ENCODE measurements at places on chromosomes 3 and 15.

- DNase-seq, result no peak
These were observed 47.1 kb downstream of the OIP5 start for GRCh38 chr15:41285285-41285684.

DNA sequence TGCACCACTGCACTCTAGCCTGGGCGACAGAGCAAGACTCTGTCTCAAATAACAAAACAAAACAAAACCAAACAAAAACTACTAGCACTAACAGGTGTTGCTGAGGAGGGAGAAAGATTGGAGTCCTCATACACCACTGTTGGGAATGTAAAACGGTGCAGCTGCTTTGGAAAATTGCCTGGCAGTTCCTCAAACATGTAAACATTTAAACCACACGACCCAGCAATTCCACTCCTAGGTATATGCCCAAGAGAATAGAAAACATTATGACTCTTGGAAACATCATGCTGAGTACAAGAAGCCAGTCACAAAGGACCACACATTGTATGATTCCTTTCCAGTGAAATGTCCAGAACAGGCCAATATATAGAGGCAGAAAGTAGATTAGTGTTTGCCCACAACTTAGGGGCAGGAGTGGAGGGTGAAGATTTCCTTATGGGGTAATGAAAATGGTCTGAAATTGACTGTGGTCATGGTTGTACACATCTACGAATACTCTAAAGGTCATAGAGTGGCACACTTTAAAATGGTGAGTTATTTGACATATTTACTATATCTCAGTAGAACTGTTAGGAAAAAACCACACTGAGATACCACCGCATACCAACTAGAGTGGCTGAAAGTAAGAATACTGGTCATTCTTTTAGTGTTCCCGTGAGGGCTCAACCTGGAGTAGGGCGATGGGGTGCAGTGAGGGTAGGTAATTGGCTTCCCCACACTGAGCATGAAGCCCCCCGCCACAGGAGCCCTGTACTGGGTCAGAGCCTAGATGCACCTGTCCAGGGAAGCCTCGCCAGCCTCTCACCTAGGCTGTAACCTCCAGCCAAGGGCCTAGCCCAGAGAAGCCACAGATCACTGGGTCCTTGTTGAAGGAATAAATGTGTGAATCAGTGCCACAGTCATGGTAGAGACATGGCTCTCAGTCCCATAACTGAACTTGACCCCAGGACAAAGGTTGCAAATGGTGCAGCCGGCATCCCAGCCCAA is 131.1 kb downstream of the NUP210 start:
- no peak for DNase-seq

DNA sequence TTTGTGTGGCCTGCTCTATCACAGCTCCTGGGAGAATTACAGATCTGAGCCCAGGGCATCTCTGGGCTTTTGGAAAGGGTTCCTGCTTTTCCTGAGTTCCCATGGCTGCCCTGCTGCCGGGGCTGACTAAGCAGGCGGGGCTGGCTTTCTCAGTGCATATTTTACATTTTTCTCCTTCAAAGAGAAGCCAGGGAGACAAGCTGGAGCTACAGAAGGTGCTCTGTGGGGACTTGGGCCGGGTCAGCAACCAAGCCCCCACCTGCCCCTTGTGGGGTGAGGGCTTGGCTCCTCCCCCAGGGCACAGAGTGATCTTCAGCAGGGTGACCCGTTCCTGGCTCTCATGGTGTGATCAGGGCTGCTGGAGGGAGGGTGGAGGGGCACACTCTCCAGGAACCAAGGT is 17.4 kb downstream of the ABTB1 start:
- no peak for DNase-seq

DNA sequence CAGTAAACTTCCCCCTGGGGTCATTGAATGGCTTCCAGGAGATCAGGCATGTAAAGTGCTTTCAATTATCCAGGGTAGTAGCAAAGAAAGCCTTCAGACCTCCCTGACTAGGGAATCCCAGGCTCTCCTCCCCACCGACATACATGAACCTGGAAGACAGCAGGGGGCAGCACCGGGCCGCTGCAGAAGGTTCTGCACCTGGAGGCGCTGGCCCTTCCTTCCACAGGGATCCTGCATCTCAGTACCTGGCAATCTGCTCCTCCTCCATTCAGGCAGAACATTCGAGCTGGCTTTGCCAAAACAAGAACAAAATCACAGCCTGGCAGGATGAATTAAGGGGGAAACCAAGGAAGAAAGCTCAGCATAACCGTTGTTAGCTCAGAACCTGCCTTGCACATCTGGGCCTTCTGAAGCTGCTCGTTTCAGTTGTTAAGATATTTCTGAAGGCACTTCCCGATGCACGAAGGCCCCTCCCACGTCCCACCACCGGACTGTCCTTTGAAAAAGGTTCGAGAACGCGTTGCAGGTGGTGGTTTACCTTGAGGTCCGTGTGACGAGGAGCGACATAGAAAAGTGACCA is 237.7 kb downstream of the SLCO3A1 start:
- DNase-seq, result no peak

DNA sequence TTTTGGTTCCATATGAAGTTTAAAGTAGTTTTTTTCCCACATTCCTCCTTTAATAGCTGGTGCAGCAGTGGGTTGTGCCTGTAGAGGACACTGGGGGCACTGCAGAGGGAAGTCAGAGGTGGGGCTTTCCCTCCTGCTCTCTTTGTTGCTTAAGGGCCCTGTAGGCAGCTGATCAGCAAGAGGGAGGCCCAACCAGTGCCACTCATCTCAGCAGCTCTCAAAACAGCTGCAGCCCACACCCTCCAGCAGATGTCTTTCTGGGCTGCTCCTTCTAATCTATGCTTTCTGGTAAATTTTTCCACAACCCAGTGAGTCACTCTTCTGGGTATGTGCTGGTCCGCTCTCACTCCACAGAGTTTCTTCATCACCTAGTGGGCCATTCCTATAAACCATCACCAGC is 263.8 kb downstream of the FEZF2 start:
- DNase-seq, result no peak

DNA sequence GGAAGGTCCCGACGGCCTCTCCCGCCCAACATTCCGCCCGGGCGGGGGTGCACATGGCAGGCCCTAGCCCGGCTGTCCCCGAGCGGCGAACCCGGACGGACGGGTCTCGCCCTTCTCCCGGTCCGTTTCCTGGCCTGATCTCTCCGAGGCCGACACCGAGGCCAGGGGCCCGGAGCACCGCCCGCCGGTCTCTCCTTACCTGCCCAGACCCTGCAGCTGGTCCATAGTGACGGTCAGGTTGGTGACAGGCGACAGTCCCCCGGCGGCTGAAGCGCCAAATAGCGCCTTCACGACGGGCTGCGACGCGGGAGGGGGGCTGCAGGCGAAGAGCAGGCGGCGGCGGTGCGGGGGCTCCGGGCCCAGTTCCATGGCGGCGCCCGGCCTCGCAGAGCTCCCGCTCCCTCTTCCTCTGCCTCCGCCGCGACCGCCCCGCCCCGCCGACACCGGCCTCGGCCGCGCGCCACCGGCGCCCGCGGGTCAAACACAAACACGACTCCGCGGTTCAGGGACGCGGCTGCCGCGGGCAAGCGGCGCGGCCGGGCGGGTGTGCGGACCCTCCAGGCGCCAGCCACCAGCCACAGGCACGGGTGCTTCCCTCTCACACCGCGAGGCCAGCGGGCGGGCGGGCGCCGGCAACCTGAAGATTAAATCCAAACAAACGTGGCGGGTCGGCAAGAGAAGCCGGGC is 495 bp downstream of the CDC25A start:
- no peak for DNase-seq

DNA sequence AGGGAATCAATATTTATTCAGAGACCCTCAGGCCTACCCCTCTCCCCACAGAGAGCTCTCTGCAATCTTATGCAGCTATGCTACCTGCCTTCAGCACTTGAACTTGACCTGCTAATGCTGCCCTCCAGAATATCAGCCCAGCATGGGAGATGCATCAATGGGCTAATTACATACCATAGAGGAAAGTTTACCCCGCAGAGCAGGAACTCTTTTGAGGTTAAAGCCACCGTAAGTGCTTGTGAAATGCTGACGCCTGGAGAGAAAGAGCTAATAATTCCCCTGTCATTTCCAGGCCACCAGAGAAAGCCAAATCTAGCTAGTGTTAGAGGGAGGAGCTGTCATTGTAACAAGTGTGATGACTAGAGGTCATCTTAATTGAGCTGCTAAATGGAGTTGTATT is 127.5 kb downstream of the CHST2 start:
- DNase-seq, result no peak
